ENCODE measurements at places on chromosomes 2 and 18.

- no peak for DNase-seq
Observed at GRCh38 chr2:72010647-72011369, 136.9 kb downstream of the CYP26B1 start.

DNA sequence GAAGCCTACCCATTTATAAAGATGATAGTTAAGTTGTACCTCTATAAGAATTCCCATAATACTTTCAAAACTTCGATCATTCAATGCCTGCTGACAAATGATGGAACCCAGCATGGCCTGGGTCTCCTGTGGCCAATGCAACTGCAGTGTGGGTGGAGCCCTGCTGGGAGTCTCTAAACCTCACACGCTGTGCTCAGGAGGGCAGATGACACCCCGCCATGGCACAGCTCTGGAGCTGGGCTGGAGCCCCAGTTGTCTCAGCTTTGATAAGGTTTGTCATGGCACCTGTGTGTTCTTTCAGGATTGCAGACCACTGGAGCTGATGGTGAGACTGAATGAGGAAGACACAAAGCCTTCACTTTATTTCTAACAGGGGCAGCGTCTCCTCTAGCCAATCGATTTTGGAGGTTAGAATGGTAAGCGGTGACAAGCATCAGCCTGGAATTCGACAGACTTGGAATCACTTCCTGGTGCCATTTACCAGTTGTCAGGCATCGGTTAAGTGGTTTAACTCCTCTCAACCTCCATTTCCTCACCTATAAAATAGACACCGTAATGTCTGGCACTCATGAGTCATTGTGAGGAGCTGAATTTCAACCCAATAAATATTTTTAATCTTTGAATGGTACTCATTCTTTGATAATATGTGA lies 383.6 kb upstream of the SALL3 start:
- no peak for DNase-seq

DNA sequence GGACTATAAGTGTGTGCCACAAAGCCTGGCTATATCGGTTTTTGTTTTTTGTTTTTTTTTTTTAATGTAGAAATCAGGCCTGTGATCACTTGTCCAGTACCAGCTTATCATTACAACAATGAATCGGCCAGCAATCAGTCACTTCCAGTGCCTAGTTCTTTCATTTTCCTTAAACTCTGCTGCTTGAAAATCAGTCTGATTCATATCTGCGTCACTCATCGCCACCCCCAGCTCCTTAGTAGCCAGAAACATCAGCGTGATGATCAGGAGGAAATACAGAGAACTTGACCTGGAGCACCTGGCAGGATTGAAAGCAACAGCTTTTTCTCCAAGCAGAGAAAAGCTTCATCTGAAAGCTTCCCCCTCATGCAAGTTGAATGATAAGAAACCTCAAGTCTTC lies 75.4 kb downstream of the SPTBN1 start:
- no peak for DNase-seq

DNA sequence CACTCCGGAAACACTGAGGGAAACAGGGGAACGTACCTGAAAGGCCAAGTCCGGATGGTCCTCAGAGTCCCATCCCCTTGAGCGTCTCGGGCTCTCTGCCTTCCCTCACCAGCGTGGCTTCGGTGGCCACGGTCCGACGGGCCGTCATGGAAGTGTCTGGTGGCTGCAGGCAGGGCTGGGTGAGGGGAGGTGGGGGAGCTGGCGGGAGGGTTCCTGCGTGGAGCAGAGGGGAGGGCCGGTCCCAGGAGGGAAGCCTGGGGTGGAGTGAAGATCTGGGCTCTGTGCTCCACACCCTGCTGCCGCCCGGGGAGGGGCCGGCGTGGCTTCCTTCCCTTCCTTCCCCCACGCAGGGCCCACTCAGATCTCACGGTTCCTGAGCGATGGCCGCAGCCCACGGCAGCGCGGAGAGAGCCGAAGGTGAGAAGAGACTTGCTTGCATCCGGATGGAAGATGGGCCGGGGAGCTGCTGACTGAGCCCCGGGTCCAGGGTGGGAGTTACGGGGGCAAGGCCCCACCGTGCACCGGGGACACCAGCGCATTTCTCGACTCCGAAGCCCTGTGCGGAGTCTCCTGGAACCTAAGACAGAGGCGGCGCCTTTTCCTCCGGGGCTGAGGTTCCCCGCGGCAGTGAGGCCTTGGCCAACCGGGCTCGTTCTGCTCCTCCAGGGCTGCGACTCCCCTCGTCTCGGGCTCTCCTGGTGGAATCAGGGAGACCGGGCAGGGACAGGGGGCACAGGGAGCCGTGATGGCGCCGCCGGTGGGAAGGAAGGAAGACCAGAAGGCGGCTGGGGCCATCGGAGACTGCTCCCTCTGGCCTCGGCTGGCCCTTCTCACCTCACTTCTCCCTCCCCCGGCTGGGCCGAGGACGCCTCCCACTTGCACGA lies 49.1 kb downstream of the KCNF1 start:
- no peak for DNase-seq

- DNase-seq = no peak
Observed at GRCh38 chr18:79489051-79489898, 93.5 kb downstream of the NFATC1 start.

DNA sequence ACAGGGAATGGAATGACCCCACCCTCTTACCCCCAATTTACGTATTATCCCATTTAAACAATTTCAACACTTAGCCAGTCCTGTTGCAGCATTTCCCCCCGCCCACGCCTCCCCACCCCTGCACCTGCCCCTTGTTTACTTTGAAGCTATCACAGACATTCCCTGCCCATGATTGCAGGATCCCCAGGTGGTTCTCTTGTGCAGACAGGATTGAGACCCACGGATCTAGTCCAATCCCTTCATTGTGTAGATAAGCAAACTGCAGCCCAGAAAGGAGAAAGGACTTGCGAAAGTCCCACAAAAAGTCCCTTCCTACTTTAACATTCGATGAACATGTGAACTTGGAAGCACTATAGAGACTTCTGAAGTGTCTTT lies 38.9 kb downstream of the TMEM17 start:
- no peak for DNase-seq

- no peak for DNase-seq
Observed at GRCh38 chr2:60888853-60889252, 7.5 kb downstream of the REL start.

DNA sequence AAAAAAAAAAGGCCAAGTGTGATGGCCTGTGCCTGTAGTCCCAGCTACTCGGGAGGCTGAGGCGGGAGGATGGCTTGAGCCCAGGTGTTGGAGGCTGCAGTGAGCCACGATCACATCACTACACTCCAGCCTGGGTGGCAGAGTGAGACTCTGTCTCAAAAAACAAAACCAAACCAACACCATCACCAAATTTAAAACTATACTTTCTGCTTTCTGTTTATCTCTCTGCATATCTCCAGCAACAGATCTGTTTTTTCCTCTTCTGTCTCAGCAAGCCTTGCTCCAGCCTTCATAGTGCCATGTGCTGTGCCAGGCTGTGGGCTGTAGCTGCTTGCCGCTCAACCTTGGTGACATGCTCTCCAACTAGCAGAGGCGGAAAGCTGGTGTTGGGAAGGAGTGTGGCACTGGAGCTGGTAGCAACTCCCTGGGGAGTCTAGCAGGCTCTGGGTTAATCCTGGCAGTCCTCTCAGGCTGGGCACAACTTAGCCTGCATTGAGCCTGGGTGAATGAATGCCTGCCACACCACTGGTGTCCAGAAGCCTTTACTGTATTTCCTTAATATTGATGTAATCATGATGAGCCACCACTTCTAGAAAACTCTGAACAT lies 204.1 kb downstream of the LDLRAD4 start:
- no peak for DNase-seq

DNA sequence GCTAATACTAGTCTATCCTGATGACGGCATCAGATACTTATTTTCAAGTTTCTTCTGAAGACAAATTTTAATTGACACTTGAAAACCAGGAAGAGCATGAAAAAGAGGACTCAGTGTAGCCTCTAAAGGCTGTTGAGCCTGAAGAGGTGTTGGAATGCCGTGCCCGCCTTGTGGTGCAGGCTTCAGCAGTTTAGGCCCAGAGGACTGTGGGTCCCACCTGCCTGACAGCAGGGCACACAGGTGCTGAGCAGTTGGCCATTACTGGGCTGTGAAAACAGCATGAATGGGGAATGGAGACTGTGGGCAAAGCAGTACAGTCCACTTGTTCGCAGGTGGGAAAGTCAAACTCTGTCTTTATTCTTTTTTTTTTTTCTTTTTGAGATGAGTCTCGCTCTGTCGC lies 49.8 kb upstream of the THOC1 start:
- no peak for DNase-seq

DNA sequence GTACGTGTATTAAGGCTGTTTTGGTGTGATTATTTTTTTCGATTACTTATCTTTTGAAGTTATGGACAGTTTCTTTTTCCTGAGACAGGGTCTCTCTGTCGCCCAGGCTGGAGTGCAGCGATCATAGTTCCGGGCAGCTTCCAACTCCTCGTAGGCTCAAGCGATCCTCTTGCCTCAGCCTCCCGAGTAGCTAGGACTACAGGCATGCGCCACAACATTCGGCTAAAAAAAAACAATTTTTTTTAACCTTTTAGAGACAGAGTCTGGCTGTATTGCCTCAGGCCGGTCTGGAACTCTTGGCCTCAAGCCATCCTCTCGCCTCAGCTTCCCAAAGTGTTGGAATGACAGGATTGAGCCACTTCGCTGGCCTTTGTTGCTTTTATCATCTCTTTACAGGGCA lies 945 bp downstream of the HAT1 start:
- no peak for DNase-seq

- DNase-seq = no peak
Observed at GRCh38 chr2:134648586-134648985, 70.2 kb downstream of the TMEM163 start.

GRCh38 chr2:102251849-102252203 lies 59.5 kb upstream of the IL1RL1 start:
- DNase-seq = no peak

DNA sequence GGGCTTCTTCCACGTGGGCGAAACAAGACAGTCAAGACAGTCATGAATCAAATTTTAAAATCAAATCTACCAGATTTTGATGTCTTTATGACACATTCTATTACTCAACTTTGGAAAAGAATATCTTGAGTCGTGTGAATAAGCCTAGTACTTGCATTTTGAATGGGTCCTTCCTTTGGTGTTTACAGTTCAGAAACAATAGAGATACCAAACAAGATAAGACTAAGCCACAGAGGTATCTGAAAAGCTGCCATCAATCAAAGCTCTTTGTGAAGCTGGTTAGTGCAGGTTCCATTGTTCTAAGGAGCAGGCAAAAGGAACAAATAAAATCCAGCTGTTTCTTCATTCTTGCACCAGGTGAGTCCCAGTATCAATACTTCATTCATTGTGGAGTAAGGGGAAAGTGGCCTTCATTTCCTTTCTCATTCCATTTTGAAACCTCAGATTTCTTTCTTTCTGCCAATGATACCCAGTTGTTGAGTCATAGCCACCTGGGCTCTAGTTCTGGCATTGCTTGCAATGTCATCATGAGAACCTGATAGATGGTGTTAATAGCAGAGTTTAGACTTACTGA lies 151.7 kb upstream of the L3MBTL4 start:
- no peak for DNase-seq

DNA sequence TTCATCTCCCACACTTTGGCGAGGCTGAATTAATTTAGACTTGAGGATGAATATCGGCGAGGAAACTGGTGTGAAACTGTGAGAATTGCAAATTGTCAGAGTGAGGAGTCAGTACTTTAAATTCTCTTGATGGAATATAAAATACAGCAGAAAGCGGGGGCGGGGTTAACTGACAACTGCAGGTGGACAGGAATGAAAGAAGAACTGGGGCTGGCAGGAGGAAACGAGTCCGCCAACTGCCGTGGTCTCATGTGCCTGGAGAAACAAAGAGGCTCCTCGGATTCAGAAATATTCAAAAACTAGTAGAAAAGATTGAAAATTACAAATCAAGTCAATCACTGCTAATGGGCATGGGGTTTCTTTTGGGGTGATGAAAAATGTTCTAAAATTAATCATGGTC lies 44.3 kb downstream of the MOGAT1 start:
- no peak for DNase-seq

GRCh38 chr2:191959209-191959608 lies 112.3 kb upstream of the CAVIN2 start:
- DNase-seq = no peak

DNA sequence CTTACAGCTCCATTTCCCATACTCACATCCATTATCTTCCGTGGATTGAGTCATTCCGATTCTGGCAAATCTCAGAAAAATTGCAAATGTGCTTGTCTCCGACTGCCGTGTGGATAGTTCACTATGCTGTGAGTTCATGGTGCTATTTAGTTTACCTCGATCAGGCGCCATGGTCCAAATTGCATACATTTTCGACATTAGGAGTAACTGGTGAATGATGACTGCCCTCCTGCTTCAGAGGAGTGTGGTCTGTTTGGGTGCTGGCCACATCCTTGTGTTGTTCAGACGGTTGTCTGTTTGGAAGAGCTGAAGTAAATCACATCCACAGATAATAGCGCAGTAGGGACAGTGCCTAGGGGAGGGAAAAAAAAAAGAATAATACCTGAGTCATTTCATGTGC lies 439.5 kb downstream of the ZNF516 start:
- DNase-seq = no peak

DNA sequence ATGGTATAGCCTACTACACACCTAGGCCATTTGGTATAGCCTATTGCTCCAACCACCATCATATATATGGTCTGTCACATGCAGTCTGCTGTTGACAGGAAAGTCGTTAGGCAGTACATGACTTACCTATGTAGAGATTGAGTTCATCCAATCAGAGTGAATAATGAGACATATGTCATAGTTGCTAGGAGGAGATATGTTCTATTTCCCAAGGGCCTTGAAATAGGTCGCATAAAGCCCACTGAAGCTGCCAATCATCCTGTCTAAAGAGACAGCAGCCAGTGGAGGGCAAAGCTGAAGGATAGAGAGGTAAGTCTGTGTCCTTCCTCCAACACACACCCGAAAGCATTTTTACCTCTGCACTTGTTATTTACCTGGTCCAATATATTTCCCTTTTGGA lies 263.4 kb downstream of the PTPRM start:
- DNase-seq = no peak

- no peak for DNase-seq
Observed at GRCh38 chr2:225994748-225995405, 595.4 kb downstream of the NYAP2 start.
